ENCODE measurements at places on chromosomes 16 and 17.

- no peak for DNase-seq
Measured at GRCh38 chr16:28259091-28259780, 33.1 kb upstream of the SBK1 start.

GRCh38 chr17:39674702-39675389 is 6.6 kb downstream of the PNMT start:
- no peak for DNase-seq

GRCh38 chr17:2983255-2983654 is 80.2 kb downstream of the OR1D5 start:
- no peak for DNase-seq

DNA sequence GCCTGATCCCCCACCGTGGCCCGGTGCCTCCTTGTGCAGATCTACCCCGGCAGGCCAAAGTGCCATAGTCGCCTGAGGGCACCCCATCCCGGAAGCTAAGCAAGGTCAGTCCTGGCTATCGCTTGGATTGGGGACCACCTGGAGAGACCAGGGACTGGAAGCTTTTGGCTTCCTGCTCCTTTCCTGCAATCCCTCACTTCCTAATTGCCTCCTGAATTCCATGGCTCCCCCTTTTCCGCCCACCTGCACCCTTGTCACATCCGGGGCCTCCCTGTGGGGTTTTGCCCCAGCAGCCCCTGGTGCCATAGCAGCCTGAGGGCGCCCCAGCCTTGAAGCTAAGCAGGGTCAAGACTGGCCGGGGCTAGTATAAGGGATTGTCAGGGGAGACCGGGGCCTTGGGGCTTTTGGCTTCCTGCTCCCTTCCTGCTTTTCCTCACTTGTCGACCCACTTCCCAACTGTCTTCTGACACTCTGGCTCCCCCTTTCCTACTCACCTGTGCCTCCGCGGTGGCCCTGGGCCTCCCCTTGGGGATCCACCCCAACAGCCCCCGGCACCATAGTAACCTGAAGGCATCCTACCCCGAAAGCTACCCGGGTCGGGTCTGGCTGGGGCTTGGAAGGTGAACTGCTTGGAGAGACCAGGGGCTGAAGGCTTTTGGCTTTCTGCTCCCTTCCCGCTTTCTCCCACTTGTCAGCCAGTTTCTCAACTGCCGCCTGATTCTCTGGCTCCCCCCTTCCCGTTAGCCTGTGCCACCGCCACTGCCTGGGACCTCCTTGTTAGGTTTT is 2293.6 kb downstream of the TP53TG3F start:
- DNase-seq, result no peak

GRCh38 chr16:12133729-12134128 is 157.2 kb downstream of the SNX29 start:
- DNase-seq, result no peak

DNA sequence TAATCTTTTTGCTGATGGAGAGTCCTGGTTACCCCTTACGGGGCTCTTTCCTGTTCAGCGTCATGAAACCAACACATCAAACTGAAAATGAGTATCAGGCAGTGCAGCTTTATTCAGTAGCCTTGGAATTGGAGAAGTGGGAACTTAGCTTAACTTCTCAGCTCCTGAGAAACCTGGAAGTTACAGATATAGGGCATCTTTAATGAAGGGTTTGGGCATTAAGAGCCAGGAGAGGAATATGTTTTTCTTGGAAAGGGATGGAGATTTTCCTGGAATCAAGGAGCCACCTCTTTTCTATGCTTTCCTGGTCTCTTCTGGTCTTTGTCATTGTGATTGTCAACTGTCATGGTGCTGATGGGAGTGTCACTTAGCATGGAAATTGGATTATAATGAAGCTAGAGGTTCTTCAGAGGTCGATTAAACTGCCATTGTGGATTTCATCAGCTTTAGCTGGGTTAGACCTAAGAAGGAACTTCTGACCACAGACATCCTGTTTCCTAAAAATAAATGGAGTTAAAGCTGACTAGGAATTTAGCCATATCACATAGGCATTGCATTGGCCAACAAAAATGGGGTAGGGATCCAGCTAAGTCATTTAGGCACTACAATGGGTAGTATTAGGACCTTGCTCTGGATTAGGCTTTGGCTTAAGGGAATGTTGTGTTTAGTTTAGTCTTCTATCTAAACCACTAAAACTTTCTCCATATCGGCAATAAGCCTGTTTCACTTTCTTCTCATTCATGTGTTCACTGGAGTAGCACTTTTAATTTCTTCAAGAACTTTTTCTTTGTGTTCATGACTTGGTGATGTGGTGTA is 186.4 kb downstream of the BCAS3 start:
- no peak for DNase-seq

- DNase-seq, result no peak
Measured at GRCh38 chr16:383326-384051, 1.7 kb upstream of the PGAP6 start.

DNA sequence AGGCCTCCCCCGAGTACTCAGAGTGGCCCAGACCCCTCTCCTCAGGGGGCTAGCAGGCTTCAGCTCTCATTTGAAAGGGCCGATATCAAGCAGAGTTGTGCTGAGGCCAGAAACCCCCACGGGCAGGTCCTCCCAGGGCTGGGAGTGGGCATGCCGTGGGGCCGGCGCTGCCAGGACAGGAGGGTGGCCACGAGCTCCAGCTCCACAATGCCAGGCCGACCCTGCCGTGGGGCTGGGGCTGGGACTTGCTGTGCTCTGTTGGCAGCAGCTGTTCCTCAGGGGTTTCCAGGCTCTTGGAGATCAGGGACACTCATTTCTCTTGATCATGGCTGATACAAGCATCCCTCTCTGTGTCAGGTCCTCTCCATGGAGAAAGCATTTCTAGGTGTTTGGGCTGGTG is 3.2 kb upstream of the NPB start:
- DNase-seq, result no peak

GRCh38 chr16:84340325-84341040 is 27.9 kb upstream of the ATP2C2 start:
- DNase-seq, result no peak

DNA sequence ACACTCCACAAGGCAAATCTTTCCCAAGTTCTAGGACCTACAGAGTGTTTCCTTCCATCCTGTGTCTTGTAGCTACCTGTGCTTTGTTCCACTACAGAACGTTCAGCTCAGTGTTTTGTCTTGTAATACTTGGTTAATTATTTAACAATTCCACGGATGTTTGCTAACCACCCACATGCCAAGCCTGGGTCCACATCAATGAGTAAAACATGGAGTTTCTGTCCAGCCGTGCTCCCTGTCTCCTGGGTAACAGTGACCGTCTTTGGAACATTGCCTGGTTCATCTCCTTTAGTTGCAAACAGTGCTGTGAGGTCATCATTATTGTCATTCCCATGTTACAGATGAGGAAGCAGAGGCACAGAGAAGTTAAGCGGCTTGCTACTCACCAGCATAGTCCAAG is 41.3 kb downstream of the IRF8 start:
- no peak for DNase-seq

DNA sequence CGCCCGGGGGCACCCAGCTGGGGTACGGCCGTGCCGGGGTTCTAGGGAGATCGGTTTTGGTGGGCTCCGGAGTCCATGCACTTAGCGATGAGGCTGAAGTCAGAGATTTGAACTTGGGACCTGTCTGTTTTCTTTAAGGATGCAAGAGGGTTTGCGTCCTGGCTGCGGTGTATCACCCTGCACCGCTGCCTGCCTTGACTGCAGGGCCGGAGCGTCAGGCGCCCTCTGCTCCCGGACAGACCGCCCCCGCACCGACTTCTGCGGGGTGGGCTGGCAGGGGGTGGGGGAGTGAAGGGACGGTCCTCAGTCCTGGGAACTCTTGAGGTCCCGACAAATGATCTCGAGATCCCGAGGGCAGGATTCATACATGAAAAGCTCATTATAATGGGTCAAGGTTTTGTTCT is 701 bp downstream of the PDP2 start:
- no peak for DNase-seq

DNA sequence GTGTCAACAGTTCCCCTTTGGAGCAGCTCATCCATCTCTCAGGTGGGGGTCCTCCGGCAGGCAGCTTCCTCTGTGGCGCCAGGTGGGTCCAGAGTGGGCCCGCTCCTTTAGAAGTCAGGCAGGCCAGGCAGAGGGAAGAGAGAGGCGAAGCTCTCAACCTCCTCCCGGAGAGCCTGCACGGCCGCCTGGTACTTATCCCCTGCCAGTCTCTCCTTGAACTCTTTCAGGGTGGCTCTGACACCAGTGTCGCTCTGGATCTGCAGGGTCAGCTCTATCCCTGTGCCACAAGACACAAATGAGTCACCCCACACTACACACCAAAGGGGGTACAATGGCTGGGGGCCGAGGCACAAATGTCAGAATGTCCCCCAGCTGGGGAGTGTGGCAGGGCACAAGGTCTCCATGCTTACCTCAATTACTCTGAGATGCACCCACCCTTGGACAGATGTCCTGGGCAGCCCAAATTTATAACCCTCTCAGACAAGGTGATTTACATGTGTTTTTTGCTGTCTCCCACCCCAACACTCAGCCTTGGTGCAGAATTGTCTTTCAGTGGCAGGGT is 13.6 kb downstream of the SMCR8 start:
- no peak for DNase-seq

- DNase-seq, result no peak
Measured at GRCh38 chr17:58818654-58819053, 63.0 kb downstream of the PPM1E start.

GRCh38 chr17:60989846-60990245 is 312.2 kb downstream of the BCAS3 start:
- DNase-seq, result no peak

Measured in activated CD4-positive, alpha-beta T cell treated with anti-CD3 and anti-CD28 coated beads for 24 hours (primary cell).